ENCODE measurements at places on chromosomes 1 and 21.

GRCh38 chr1:229275005-229275404 is 4.1 kb downstream of the RAB4A start:
- no peak for DNase-seq

- no peak for DNase-seq
Measured at GRCh38 chr1:5495596-5496410, 496.4 kb downstream of the NPHP4 start.

DNA sequence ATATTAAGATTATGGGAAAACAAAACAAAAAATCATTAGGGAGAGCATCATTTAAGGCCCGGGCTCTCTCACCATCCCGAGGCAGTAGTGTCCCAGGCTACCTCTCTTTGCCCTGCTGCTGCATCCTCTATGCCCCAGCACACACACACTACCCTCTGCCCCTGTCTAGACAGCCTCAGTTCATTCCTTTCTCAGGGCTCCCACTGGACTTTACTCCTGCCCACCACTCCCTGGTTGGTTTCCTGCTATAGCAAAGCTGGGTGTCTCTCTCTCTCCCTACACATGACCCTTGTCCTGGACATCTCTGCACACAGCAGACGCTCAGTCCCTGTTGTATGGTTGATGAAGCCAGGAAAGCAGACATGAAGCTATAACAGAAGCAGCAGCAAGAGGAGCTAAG is 30.7 kb downstream of the GNG12 start:
- no peak for DNase-seq

GRCh38 chr1:30375156-30375555 is 348.2 kb downstream of the MATN1 start:
- no peak for DNase-seq

DNA sequence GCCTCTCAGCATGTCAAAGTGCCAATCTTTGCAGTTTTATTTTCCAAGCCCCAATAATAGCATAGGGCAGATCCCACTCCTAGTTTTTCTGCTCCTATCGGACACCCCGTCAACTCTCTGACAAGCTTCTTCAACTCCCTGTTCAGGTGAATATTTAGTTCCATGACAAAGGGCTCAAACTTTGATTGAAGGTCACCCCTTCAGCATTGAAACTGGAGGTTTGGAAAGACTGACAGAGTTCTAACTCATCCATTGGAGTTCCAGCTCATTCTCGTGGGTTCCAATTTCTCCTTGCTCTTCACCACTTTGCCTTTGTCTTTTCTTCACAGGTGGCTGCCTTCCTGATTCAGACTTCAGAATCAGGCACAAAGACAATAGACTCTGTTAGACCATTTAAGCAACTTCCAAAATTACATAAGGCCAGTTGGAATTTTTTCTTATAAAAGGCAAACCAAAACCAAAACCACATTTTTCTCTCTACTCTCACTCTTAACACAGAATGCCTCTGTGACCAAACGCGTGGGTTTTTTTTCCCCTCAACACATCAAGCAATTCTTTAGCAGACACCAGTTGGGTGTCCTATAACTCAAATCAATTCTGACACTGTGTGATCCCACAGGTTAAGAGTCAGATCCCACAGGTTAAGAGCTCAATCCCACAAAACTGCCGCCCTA is 169.3 kb upstream of the USP25 start:
- DNase-seq: no peak

DNA sequence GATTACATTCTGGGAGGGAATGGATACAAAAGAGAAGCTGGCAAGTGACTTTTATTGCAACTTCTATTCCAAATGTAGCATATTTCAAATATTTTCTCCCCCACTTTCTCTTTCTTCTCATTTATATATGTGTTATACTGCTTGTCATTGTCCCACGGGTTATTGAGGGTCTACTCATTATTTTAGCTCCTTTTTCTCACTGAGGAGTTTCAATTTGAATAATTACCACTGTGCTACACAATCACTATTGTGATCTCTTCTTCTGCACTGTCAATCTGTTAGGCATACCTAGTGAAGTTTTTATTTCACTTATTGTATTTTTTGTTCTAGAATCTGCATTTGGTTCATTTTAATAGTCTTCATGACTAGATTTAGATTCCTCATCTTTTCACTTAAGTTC is 339.7 kb downstream of the PTPRC start:
- no peak for DNase-seq

DNA sequence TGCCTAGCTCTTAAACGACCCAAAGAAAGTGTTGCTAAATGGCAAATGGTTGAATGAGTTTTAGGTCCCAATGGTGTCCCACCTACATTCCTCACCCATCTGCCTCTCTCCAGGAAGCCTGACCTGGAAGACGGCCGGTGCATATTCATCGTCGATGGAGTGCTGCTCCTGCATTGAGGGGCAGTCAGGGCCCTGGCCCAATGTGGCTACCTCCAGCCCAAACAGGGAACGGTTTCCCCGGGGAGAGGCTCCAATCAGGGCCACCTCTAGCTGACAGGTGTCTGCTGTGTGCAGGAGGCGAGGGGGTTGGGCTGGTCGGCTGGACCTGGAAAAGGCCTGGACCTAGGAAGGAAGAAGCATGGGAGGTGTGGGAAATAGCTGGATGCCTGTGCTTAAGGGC is 1.6 kb downstream of the GLMP start:
- no peak for DNase-seq

DNA sequence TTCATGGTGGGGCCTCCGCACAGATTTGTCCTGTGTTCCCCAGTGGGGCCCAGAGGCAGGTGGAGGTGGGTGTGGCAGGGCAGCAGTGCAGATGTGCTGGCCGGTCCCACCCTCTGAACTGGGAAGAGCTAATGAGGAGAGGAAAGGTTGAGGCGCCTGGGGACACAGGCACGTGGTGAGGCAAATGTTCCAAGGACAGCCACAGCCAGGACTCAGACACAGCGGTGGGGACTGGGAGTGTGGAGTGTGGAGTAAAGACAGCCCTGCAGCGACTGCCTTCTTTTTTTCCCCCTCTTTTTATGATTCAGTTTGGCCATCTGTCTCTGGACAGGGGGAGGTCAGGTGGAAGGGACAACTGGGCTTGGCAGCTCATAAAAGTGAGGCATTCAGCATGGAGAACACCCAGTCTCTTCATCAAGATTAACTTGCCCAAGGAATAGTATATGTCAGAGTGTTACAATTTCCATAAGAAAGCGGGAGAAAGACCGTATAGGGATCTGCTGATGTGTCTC is 104.2 kb upstream of the GCLM start:
- DNase-seq: no peak

GRCh38 chr1:239053279-239053678 is 333.1 kb upstream of the CHRM3 start:
- DNase-seq: no peak

GRCh38 chr1:184533915-184534314 is 147.1 kb downstream of the C1orf21 start:
- no peak for DNase-seq

GRCh38 chr1:30786264-30786991 is 28.9 kb upstream of the LAPTM5 start:
- no peak for DNase-seq

GRCh38 chr1:52552236-52552504 is 722 bp downstream of the TUT4 start:
- DNase-seq: no peak

- DNase-seq: no peak
Measured at GRCh38 chr1:6100861-6101783, 55.4 kb downstream of the KCNAB2 start.

GRCh38 chr1:60715970-60716369 is 366.4 kb upstream of the NFIA start:
- no peak for DNase-seq

DNA sequence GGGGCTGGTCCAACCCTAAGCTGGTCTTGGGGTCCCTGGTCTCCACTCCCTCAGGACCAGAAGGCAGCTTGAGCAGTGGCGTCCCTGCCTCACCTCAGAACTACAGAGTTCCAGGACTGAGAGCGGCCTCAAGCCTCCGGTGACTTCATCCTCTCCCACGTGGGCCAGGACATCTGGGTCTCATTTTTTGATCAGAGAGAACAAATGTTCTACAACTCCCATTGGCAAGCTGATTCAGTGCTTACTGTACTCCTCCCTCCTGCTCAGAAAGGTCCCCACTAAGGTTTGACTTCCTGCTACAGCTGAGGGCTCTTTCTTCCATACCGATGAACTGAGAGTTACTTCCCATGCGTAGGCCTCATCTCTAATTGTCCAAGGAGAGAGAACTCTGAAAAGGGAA is 78.5 kb downstream of the PLXNA2 start:
- no peak for DNase-seq

- DNase-seq: no peak
Measured at GRCh38 chr1:34800214-34800613, 7.4 kb downstream of the GJA4 start.

DNA sequence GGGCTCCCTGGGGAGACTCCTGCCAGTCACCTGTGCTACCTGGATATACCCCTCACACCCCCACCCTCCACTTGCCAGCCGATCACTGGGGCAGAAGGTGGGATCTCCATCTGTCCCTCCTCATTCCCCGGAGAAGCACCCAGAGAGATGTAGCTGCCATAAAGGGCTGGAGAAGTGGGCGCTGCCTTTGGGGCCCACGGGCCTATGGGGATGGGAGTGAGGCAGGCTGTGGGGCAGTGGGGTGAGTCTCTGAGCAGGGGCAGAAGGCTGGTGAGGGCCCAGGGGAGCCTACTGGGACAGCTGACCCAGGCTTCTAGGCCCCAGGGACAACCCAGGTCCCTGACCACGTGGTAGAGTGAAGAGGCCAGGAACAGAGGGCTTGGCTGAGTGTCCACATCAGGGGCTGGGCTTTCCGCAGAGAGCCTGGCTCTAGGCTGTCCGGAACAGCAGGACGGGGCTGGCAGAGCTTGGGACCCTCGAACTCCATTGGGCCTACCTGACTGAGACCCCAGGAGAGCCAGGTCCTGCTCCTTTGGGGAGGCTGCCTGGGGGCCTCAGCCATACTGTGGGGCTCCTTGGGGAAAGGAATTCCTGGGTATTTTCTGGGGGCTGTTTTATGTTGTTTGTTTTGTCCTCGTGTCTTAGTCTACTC is 205.9 kb upstream of the VAMP3 start:
- DNase-seq: no peak

GRCh38 chr1:54006508-54006907 is 11.5 kb downstream of the LDLRAD1 start:
- no peak for DNase-seq

GRCh38 chr1:13828454-13829151 is 128.6 kb downstream of the PRDM2 start:
- DNase-seq: no peak

DNA sequence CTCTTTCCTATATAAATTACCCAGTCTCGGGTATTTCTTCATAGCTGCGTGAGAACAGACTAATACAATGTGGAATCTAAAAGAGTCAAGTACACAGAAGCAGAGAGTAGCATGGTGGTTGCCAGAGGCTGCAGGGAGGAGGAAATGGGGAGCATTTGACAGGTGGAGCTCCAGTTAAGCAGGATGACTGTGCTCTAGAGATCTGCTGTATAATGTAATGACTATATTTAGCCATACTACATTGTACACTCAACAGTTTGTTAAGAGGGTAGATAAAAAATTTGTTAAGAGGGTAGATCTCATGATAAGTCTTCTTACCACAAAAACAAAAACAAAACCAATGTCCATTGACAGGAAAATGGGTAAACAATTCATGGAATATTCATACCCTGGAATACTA is 82.1 kb downstream of the MT1HL1 start:
- no peak for DNase-seq

DNA sequence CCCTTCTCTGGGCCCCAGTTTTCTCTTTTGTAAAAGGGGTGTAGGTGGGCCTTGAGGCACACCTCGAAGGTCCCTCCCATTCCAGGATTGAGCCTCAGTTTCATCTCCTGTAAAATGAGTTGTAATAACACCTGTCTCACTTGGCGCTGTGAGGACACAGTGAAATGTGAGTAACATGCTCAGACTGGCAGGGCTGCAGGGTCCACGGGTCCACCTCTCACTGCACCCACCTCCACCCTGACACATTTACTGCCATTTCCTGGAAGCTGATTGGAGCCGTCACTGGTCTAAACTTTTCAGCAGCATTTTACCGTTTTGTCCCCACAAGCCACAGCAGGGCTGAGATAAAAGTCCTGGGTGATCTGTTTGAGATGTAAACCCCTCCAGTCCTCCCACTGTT is 398.0 kb downstream of the PTPRU start:
- DNase-seq: no peak

- no peak for DNase-seq
Measured at GRCh38 chr1:168285521-168285790, 4.8 kb downstream of the TBX19 start.

DNA sequence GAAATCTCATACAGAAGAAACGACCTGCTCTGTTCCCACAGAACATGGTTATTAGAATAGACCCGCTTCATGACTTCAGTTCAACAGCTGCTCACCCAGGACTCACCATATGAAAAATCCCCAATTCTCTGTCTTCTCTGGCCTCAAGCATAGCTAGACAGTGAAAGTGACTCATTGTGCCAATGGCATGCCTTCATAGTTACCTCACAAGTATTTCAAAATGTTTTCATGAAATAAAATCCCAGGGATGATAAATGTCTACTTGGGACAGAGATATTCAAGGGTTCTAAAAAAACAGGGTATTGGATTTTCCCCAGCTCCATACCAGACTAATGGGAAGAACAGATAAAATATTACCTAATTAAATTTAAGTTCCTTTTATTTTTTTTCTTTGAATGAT is 82.3 kb downstream of the NOTCH2 start:
- no peak for DNase-seq

GRCh38 chr1:210233495-210234328 is 1.1 kb downstream of the SERTAD4 start:
- no peak for DNase-seq

DNA sequence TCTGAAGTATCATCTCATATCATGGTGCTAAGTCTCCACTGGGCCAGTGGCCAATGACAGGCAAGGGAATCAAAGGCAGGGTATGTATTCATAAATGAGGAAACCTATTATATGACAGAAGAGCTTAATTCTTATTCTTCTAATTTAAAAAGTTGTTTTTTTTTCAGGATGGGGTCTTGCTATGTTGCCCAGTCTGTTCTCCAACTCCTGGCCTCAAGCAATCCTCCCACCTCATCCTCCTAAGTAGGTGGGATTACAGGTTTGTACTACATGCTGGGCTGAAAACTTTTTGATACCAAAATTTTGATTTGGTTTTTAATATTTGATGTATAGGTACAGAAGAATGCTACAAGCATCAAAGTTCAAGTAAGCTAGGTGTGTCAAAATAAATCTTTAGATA is 35.0 kb downstream of the ATP8B2 start:
- DNase-seq: no peak

DNA sequence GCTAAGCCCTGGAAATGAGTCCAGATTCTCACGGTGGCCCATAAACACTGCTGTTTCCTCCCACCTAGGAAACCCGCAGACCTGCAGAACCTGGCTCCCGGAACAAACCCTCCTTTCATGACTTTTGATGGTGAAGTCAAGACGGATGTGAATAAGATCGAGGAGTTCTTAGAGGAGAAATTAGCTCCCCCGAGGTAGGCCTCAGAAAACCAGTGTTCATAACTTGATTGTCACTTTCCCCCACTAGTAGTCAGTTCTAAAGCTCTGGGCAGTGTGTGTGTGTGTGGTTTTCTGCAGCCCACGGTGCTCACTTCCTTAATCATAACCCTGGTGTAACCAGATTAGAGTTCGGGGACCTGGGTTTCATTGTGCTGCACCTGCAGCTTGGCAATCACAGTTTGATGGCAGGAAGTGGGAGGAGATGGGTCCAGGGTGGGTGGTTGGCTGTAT is 39.1 kb downstream of the CLIC6 start:
- peak; percentile 80 for DNase-seq

GRCh38 chr1:69492286-69492685 is 75.4 kb upstream of the LRRC7 start:
- no peak for DNase-seq

Measured in GM12864 (cell line).